ENCODE measurements at places on chromosomes 1 and 21.

GRCh38 chr1:27658951-27659496, 13.0 kb downstream of the IFI6 start:
- peaks cover 45% of the 10 kb centered on the region for H3K4me1 ChIP-seq
- H3K27ac ChIP-seq = peak overlapping the region; percentile 92
- no peak for DNase-seq
- H3K27me3 ChIP-seq = no peaks in the 10 kb centered on the region
- no peaks in the 10 kb centered on the region for H3K36me3 ChIP-seq

DNA sequence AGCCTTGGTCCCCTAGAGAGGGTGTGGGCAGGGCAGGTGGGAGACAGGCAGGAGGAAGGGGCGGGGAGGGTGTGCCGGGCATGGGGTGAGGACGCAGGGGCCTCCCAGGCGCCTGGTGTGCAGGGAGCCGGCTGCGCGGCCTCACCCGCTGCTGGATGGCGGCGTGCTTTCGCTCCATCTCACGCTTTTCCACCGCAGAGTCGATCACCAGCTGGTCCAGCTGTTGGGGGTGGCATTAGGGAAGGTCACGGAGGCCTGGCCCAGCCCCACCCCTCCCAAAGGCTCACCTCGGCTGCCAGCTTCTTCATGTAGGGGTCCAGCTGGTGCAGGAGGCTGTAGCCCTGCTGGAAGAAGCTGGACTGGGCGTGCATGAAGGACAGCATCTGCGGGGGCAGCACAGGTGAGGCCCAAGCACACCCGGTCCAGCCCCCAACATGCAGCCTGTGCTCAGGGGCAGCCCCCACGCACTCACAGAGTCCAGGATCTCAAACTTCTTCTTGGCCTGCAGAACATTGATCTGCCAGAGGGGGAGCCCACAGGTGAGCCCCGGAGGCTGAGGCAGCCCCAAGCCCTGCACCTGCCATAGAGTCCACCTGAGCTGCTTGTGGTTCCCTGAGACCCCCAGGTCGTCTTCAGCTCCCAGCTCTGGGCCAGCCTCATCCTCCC, 7.9 kb downstream of the ACAP3 start:
- H3K27me3 ChIP-seq = no peaks in the 10 kb centered on the region
- H3K4me3 ChIP-seq = no peak overlapping the region
- no peaks in the 10 kb centered on the region for H3K36me3 ChIP-seq
- no peak overlapping the region for H3K27ac ChIP-seq

DNA sequence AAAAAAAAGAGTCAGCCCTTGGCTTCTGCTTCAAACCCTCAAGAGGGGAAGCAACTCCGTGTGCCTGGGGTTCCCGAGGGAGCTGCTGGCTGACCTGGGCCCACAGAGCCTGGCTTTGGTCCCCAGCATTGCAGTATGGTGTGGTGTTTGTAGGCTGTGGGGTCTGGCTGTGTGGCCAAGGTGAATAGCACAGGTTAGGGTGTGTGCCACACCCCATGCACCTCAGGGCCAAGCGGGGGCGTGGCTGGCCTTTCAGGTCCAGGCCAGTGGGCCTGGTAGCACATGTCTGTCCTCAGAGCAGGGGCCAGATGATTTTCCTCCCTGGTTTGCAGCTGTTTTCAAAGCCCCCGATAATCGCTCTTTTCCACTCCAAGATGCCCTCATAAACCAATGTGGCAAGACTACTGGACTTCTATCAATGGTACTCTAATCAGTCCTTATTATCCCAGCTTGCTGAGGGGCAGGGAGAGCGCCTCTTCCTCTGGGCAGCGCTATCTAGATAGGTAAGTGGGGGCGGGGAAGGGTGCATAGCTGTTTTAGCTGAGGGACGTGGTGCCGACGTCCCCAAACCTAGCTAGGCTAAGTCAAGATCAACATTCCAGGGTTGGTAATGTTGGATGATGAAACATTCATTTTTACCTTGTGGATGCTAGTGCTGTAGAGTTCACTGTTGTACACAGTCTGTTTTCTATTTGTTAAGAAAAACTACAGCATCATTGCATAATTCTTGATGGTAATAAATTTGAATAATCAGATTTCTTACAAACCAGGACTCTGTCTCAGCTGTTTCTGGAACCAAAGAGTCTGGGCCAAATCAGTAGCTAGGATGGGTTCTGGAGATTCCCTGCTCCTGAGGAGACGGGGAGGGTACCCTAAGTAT, 26.8 kb upstream of the KDM4A start:
- H3K4me1 ChIP-seq = no peaks in the 10 kb centered on the region
- H3K4me3 ChIP-seq = no peak overlapping the region
- H3K27ac ChIP-seq = no peak overlapping the region
- no peaks in the 10 kb centered on the region for H3K27me3 ChIP-seq

- H3K4me1 ChIP-seq = peaks cover 5% of the 10 kb centered on the region
- peaks cover 30% of the 10 kb centered on the region for H3K27me3 ChIP-seq
- H3K4me3 ChIP-seq = no peak overlapping the region
- H3K27ac ChIP-seq = no peak overlapping the region
- DNase-seq = no peak
Observed at GRCh38 chr1:89466307-89466930, 58.2 kb upstream of the LRRC8B start.

- no peaks in the 10 kb centered on the region for H3K4me1 ChIP-seq
- H3K36me3 ChIP-seq = peaks cover 3% of the 10 kb centered on the region
- no peak overlapping the region for H3K4me3 ChIP-seq
- no peak overlapping the region for H3K27ac ChIP-seq
- no peaks in the 10 kb centered on the region for H3K27me3 ChIP-seq
- no peak for DNase-seq
Observed at GRCh38 chr21:36821032-36821299, 122.1 kb downstream of the SIM2 start.

DNA sequence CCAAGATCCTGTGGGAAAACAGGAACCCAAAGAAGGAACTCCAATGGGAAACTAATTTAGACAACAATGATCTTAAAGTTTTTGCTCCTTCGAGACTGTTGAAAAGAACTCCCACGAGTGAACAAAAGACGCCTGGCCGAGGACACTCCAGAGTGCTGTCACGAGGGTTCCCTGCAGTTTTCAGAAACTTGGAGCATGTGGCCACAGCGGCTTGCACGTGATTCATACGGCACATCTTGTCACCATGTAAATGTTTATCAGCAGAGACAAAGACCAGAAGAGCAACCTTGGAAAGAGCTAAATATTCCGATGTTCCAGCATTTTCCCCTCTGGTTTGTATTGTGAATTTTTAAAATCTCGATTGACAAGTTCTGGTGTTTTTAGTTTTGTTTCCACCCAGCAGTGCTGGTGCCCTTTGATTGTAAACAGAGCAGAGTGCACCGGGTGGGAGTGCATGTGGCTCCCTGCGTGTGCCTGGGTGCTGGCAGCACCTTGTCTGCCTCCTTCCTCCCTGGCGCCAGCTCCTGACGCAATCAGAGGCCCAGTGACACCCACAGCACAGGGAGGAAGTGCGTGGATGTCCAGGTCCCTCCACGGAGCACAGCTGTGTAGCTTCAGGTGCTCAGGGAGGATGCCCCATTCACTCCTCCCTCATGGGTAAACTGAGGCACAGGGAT, 23.0 kb downstream of the LRRC3 start:
- no peaks in the 10 kb centered on the region for H3K27me3 ChIP-seq
- no peak overlapping the region for H3K4me3 ChIP-seq
- no peak for DNase-seq
- H3K4me1 ChIP-seq = no peaks in the 10 kb centered on the region
- H3K36me3 ChIP-seq = no peaks in the 10 kb centered on the region
